CD4-positive, alpha-beta T cell treated with Interleukin-17A for 1 hour (primary cell): ENCODE measurements at places on chromosomes 16 and 17.
A peak's percentile ranks its signal among the peaks of the same experiment; 100 is the strongest.

DNA sequence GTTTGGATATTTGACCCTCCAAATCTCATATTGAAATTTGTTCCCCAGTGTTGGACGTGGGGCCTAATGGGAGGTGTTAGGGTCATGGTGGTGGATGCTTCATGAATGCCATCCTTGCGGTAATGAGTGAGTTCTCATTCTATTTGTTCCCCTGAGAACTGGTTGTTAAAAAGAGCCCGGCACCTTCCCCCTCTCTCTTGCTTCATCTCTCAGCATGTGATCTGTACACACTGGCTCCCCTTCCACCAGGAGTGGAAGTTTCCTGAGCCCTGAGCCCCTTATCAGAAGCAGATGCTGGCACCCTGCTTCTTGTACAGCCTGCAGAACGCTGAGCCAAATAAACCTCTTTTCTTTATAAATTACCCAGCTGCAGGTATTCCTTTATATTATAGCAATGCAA lies 25.6 kb downstream of the PIK3R6 start:
- no peak for DNase-seq

DNA sequence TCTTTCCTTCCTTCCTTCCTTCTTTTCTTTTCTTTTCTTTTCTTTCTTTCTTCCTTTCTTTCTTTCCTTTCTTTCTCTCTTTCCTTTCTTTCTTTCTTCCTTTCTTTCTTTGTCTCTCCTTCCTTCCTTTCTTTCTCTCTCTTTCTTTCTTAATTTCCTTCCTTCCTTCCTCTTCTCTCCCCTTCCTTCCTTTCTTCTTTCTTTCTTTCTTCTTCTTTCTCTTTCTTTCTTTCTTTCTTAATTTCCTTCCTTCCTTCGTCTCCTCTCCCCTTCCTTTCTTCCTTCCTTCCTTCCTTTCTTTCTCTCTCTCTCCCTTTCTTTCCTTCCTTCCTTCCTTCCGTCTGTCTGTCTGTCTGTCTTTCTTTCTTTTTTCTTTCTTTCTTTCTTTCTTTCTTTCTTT lies 1446.5 kb upstream of the GOT2 start:
- DNase-seq, result no peak

- DNase-seq, result no peak
These were observed 60.6 kb upstream of the TMEM97 start for GRCh38 chr17:28258347-28258887.

GRCh38 chr16:694187-694862 lies 4.1 kb upstream of the WDR24 start:
- DNase-seq, result no peak

GRCh38 chr16:75535211-75535843 lies 581 bp downstream of the CHST5 start:
- no peak for DNase-seq

DNA sequence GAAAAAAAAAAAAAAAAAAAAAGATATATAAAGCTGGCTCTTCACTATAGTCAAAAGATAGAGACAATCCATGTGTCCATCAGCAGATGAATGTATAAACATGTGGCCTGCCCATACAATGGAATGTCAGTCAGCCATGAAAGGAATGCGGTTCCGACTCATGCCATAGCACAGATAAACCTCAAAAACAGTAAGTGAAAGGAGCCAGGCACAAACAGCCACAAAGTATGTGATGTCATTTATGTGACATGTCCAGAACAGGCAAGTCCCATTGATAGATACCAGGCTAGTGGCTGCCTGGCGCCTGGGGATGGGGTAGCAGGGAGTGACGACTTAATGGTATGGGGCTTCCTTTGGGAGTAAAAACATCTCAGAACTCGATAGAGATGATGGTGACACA lies 155.7 kb downstream of the CMIP start:
- no peak for DNase-seq

GRCh38 chr16:56849690-56850680 lies 15.0 kb upstream of the SLC12A3 start:
- no peak for DNase-seq

GRCh38 chr16:62276637-62277036 lies 240.4 kb upstream of the CDH8 start:
- no peak for DNase-seq

DNA sequence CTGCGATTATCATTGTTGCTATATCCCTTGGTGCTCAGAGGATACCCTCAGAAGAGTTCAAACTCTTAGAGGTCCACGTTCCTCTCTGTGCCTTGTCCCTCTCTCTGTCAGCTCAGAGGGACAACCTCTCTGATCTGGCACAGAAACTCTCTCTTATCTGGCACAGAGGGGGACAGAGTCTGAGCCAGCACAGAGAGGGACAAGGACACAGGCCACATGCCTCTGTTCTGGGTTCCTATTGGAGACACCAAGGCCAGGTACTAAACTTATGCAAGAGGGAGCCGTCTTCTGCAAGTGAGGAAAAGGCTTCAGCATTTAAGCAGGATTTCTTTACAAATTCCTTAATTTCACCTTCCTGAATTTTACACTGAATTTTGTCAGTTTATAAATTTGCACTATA lies 565.2 kb downstream of the TOX3 start:
- DNase-seq, result no peak

DNA sequence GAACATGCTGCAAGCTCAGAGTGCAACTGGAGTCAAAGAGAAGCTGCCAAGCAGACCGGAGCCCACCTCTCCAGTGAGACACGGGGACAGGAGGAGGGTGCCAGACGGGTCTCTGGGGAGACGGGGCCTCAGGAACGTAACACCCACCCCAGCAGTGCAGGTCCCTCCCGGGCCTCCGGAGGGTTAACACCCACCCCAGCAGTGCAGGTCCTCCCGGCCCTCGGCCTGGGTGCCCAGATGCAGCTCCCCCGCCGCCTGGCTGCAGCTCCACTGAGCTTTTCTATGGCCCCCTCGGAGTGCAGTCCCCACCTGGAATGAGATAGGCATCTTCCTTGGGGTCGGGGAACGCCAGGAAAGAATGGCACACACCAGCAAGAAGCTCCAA lies 89.9 kb downstream of the ZNF778 start:
- no peak for DNase-seq

DNA sequence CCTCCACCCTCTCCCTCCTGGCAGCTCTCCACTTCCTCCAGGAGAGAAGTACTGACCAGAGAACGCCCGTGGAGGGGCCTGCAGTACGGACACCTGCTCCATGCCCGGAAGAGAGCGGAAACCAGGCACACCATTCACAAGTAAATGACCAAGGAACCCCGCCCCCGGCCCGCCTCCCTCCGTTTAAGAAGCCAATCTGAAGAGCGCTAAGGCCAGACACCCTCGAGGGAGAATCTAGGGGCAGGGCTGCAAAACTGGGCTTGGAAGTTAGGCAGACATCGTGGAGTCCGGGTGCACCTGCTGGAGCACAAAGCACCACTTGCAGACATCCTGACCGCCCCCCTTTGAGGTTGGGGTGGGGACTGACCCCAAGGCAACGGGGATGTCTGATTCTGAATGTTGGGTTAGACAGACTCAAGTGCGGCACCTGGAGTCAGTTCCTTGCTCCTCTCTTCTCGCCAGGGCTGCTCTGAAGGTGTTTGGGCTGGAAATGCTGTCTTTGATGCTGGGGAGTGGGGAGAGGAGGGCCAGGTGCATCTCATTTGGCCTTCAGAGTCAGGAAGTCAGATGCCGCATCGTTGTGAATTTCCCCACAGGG lies 964 bp upstream of the FAAP100 start:
- DNase-seq, result peak; percentile 81

DNA sequence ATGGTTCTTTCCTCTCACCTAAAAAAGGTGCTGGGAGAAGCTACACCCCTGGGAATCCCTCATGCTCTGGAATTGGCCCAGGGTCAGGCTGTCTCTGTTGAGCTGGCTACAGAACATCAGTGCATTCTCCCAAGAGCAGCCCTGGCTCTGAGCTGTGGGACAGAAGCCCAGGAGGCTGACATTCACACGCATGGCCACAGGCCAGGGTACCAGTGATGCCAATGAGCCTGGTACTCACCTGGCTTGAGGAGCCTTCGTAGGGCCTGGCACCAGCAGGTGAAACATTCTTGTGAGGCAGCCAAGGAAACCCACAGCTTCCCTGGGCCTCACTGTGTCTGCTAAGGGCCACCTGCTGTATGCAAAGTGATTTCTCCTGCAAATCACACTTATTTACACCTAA lies 121.7 kb upstream of the CCL2 start:
- DNase-seq, result no peak

DNA sequence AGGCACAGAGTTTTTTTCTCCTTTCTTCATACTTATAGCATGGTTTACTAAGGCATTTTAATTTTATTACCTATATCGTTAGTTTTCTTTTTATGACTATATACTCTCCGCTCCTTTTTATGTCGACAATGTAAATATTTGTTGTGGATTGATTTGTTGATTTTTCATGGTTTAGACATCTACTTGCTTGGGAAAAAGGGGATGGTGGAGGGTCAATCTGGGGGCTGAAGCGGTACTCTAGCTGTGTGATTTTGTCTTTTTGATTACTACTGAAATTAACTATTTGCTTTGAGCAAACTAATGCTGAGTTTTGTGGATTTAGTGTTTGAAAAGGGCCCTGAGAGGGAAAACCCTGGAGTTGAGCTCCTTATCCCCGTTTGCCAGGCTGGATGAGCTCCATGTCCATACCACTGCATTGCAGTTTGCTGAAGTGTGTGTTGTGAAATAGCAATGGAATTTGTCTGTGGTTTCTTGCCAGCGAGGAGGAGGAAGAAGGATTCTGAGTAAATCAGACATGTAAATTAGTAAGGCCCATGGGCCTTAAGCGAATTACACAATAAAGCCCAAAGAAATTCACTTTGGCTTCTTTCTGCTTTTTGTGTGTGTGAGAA lies 72.0 kb downstream of the FTO start:
- no peak for DNase-seq

- no peak for DNase-seq
These were observed 11.4 kb upstream of the NDRG4 start for GRCh38 chr16:58488531-58488930.
